ENCODE measurements at places on chromosomes 1 and 21.

- DNase-seq: no peak
Observed at GRCh38 chr1:13619909-13620308, 36.3 kb downstream of the PDPN start.

DNA sequence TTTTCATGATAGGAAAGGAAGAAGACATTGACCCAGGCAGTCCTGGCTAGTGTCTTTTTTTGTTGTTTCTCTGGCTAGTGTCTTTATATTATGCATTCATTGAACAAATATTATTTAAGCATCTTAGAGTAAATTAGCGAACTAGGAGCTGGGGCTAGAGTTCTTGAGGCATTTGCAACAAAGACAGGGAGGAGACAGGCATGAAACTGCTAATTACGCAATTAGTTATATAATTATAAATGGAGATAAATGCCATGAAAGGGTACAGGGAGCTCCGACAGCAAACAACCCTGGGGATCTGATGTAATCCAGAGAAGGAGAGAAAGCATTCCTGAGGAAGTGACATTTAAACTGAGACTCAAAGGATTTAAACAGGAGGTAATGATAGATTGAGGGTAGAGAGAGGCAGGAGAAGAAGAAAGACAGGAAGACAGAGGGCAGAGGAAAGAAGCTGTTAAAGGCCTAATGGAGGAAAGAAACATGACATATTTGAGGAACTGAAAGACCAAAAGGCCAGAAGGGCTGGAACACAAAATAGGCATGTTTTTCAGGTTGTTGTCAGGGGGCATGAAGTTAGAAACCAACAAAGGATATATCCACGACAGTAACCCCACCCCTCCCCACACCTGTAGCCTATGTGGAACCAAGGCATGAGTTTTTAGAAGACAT lies 99.5 kb upstream of the GJB5 start:
- DNase-seq: no peak

DNA sequence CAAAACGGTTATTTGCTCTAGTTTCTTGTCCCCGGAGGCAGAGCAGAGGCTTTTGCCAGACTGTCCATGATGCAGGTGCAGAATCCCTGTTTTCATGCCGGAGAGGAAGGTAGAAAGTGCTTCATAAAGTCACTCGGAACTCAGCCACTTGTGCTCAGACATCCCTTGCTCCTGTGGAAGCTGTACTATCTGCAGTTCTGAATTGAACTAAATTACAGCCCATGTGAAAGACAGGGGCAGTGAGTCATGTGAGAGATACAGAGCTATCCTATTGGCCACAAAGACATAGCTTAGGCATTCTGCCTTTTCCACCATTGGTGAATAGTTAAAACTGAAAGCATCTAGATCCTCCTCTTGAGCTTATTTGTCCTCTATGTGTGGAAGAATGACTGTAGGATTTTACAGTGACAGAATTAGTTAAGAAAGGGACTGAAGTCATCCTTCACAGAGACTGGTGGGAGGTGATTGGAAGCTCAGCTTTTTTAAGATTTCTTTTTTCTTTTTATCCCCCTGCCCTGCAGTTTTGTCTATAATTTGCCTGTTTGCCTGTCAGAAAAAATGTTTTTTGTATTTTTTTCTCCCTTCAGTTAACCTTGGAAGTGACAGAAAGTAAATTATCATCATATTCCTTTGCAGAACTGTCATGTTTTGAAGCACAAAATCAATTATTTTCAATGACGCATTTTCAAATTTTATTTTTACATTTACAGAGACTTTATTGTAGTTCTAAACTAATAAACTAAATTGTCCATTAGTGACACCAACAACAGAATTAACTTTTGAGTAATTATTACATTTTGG lies 298.6 kb downstream of the PTPRC start:
- peak; percentile 56 for DNase-seq

GRCh38 chr1:219987325-219987724 lies 59.0 kb upstream of the SLC30A10 start:
- no peak for DNase-seq

- DNase-seq: no peak
Observed at GRCh38 chr1:70071601-70072000, 133.8 kb downstream of the LRRC40 start.

DNA sequence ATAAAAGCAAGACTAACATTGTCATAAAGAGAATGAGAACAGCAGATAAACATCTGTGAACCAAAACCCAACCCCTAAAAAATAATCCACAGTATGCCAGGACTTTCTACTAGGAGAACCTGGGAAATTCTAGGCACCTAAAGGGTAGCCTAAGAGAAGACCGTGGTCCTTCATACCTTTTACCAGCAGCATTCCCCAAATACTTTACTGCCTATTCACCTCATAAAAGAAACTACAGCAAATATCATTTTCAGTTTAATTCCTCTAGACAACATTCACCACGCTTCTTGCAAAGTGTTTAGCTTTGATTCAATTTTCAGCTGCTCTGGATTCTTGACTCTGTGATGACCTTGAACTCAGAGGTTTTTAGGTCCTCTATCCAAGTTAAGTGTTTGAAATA lies 1180.7 kb upstream of the B3GALT2 start:
- DNase-seq: no peak

DNA sequence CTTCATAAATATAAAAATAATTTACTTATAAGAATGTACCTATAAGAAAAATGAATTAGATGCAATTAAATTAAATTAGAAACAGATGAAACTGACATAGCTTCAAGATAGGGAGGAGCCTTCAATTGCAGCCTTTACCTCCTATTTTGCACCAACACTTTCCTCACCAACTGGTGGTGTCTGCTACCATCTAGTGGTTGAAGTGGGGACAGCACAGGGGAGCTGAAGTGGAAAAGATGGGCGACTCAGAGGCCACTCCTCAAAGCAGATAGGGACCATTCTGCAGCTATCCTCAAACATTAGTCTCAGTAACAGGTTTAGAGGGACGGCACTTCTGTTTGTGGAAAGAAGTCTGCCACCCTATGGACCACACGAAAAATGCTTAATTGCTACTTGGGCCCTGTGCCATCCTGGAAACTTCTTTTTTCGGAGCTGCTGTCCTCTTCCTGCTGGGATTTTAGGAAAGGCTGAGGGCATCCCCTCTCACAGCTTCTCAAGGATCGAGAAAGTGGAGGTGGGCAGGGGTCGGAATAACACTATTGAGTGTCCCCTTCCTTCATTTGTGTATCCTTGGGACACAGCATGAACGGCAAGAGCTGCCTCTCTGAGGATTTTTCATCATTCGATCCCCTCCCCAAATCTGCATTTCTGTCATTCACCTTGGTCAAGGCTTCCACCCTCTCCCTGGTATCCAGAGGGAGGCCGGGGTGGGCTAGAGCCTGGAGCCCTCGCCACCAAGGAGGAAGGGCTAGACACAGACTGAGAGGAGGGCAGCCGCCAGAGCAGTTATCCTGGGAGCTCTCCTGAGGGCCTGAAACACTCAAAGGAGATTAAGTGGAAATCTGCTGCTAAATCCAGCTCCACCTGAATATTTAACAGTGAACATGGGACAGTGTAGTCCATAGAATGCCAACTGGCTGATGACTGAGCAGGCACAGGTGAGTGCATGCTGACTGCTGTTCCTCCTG lies 9.6 kb downstream of the PROK1 start:
- peak; percentile 80 for DNase-seq

GRCh38 chr1:206715552-206716158 lies 30.9 kb downstream of the MAPKAPK2 start:
- no peak for DNase-seq

GRCh38 chr1:38624336-38625039 lies 235.1 kb downstream of the RRAGC start:
- DNase-seq: no peak

DNA sequence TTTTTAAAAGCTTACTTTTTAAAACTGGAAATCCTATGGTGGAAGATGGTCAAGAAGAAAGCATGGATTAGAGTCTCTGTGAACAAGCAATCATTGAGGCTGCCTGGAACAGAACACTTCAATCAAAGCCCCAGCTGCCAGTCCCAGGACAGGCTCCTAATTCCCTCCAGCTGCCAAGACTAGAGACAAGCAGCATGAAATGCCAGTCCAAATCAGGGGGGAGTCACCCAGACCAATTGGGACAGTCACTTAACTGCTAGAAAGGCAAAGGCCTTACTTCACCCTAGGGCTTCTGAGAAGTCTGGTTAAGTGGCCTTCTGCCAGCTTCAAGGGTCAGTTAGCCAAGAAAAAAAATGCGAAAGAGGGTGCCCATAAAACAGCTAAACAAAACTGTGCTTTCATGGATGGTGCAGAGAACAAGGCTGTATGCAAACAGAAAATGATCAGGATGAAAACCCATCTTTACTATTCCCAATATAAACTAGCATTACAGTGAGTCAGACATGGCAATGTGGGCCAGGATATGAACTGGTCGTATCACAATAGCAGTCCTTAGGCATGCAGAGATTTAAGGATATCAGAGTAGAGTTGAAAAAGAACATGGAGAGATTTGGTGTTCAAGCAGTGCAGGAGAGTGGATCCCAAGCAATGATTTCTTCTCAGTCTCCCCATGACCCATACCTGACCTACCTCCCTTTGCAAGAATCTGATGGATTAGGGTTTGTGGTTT lies 31.0 kb upstream of the MAN1A2 start:
- no peak for DNase-seq

DNA sequence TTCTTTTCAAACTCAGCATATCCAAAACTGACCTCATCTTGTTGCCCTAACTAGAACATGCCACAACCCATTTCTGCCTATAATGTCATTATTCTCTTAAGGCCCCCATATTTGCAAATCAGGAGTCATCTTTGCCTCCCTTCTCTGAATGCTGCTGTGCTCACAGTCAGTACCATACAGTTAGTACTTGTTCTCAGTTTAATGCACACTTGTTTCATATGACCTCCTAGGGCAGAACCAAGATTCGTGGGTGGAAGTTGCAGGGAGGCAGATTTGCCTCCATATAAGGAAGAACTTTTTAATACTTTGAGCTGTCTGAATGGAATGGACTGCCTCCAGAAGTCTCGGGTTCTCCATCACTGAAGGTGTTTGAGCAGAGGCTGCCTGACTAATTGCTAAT lies 9.2 kb downstream of the CAP1 start:
- no peak for DNase-seq

GRCh38 chr1:15691434-15692032 lies 7.4 kb downstream of the PLEKHM2 start:
- no peak for DNase-seq

- DNase-seq: peak; percentile 69
Observed at GRCh38 chr1:156160743-156161171, 7.4 kb downstream of the SEMA4A start.

GRCh38 chr1:226496453-226497015 lies 52.0 kb upstream of the STUM start:
- no peak for DNase-seq

GRCh38 chr1:247204177-247204647 lies 32.4 kb upstream of the ZNF124 start:
- DNase-seq: no peak

All from CD4-positive, alpha-beta T cell treated with Interleukin-1 beta for 1 hour (primary cell).